Dermis microvascular lymphatic vessel endothelial cell (primary cell): ENCODE measurements at places on chromosomes 16 and 17. TPM values are rescaled to one million over a fixed set of nuclear protein-coding genes. Genes with fewer than 3 reads are reported as not detected.

GRCh38 chr17:77800816-77801215, 157.7 kb upstream of the TNRC6C start:
- DNase-seq = no peak

DNA sequence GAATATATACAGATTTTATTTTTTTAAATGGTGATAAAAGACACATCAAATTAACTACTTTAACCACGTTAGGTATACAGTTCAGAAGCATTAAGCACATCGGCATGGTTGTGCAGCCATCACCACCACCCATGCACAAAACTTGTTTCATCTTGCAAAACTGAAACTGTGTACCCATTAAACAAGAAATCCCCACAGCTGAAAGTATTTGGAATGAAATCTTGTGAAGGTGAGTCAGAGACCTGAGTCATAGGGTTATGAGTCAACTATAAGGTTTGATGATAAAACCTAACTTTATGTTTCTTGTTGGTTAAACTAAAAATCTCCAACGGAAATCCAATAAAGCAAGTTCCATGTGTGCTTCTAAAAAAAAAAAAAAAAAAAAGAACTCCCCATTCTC, 561.6 kb upstream of the PSMD7 start:
- no peak for DNase-seq

DNA sequence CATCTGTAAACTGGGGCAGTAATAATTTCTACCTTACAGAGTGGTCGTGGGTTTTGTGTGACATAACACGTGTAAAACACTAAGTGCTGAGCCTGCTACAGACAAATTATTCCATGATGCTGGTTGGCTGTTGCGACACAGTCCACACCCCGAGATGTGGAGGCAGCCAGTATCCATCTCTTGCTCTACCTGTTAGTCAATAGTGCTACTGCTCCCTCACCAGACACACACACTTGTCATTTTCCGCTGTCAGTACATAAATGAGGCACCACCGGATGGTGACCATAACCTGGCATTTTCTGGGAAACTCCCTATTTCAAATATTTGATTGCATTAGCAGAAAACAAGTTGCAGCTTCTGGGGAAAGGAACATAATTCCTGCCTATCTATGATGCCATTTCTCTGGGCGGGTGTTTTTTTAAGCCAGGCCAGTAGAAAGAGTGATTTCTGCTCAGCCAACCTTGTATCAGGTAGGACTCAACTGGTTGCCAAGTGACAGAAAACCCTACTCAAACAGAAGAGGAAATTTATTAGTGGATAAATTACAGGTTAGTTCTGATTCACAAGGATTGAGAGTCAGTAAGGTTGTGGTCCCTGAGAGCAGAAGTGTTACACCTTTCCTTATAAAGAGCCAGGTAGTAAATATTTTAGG, 24.1 kb downstream of the DNAJA2 start:
- DNase-seq = peak; percentile 60

- no peak for DNase-seq
Measured at GRCh38 chr16:83768986-83769385, 38.8 kb upstream of the HSBP1 start.

ASPHD1 gene
- 0.25 and 0.26 TPM in 2 replicates for total RNA-seq

- DNase-seq = no peak
Measured at GRCh38 chr16:15576960-15577958, 65.7 kb downstream of the MARF1 start.

PRAC1 gene
- total RNA-seq = not detected in 2 replicates

- DNase-seq = no peak
Measured at GRCh38 chr16:4136229-4136813, 20.1 kb upstream of the ADCY9 start.

ZNF263 gene
- 31.2 and 46.8 TPM in 2 replicates for total RNA-seq

HOXB6 gene
- total RNA-seq = 3.3 and 3.9 TPM in 2 replicates

GRCh38 chr16:2337431-2338296, 2.9 kb downstream of the ABCA3 start:
- DNase-seq = peak; percentile 24

DNA sequence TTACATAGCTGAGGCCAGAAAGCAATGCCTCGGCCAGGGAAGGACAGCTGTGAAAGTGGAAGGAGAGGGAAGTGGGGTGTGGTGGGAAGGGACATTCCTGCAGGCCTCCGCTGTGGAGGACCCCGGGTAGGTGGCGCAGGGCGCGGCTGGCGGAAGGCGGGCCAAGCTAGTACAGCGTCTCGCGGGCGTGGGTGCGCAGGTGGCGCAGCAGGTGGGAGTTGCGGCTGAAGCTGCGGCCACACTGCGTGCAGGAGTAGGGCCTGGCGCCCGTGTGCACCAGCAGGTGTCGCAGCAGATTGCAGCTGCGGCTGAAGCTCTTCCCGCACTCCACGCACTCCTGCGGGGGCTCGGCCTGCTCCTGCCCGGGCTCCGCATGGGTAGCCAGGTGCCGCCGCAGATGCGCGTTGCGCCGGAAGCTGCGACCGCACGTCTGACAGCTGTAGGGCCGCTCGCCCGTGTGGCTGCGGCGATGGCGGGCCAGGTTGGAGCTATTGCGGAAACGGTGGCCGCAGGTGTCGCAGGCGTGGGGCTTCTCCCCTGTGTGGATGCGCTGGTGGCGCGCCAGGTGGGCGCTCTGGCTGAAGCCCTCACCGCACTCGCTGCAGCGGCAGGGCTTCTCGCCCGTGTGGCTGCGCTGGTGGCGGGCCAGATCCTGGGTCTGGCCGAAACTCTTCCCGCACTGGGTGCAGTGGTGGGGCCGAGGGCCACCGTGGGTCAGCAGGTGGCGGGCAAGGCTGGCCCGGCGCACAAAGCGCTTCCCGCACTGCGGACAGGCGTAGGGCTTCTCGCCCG, 10.0 kb downstream of the ZSCAN10 start:
- DNase-seq = no peak

SDR42E2 gene
- 0.13 TPM in 2 replicates for total RNA-seq

GRCh38 chr17:58318065-58318481, 10.5 kb downstream of the TSPOAP1 start:
- no peak for DNase-seq

GGNBP2 gene
- total RNA-seq = 29.7 and 40.6 TPM in 2 replicates

GRCh38 chr16:58684001-58684353, 593 bp downstream of the SLC38A7 start:
- peak; percentile 49 for DNase-seq

ST6GALNAC1 gene
- total RNA-seq = not detected in 2 replicates

MYH2 gene
- not detected in 2 replicates for total RNA-seq

DNA sequence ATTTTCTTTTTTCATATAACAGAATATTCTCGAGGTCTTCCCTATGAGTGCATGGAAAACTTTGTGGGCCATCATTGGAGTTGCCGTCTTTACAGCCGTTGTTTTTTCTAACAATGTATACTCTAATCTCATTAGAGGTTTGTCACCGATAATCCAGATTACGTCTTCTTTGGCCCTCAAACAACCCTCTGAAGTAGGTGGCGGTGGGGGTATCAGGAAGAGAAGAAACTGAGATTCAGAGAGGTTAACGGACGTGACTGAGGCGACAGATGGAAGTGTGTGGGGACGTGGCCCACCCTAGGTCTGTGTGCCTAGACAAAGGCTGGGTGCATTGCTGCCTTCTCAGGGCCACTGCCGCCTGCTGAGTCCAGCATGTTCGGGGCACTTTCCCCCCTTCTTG, 63.7 kb downstream of the RPTOR start:
- DNase-seq = no peak

DNA sequence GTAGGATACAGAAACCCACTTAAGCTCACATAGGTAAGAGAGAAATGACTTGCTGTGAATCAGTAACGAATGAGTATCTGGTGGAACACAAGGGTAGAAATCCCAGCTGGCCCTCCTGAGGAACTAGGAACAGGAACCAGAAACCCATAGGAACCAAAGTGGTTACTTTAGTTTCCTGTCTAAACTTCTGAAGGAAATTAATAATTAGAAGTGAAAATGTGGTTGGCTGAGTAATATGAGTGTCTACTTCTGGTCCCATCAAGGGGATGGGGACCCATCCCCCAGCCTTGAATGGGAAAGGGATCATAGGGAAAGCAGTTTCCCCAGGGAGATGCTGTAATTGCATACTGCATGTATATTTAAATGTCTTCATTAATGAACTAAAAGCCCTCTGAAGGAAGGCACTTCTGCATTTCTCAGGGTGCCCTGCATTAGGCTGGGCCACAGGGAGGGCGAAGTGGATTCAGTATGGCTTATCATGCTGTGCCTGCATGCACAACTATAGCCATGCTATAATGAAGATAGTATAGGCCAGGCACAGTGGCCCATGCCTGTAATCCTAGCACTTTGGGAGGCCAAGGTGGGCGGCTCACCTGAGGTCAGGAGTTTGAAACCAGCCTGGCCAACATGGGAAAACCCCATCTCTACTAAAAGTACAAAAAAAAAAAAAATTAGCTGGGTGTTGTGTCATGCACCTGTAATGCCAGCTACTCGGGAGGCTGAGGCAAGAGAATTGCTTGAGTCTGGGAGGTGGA, 45.6 kb downstream of the CYB5B start:
- no peak for DNase-seq

GRCh38 chr17:66331038-66331816, 28.8 kb downstream of the PRKCA start:
- no peak for DNase-seq

DNA sequence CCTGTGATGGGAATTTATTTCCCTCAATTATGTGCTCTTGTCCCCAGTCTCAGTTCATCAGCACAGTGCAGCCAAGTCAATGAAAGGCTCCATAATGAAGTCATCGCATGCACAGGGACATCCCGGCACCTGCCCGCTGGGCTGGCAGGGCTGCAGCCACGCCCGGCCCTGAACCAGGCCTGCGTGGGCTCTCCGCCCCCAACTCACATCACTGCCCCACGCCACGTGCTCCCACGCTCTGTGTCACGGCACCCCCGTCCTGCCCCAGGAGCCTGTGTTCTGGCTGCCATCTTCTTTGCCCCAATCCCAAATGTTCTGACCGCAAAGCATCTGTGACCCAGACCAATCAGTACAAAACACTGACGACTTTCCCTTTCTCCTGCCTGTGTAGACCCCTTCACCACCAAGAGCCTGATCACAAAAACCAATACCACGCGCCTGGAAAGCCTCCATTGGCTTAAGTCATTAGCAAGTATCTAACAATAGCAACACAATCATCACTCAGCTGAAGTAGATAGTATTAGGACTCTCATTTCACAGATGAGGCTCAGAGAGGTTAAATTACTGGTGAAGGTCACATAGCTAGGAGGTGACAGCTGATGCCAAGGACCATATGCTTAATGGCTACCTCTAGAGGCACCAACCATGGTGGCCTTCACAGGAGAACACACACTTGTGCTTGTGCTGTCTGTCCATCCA, 202.5 kb downstream of the ZFHX3 start:
- no peak for DNase-seq

AIPL1 gene
- not detected in 2 replicates for total RNA-seq

TBC1D3C gene
- total RNA-seq = not detected in 2 replicates

GRCh38 chr16:69890114-69890891, 60.8 kb upstream of the CLEC18A start:
- peak; percentile 75 for DNase-seq

GRCh38 chr17:29475891-29476290, 85.7 kb downstream of the TAOK1 start:
- no peak for DNase-seq

GRCh38 chr17:27497696-27498095, 41.4 kb downstream of the KSR1 start:
- DNase-seq = no peak

- DNase-seq = no peak
Measured at GRCh38 chr17:63120406-63120805, 154.4 kb downstream of the TANC2 start.

- no peak for DNase-seq
Measured at GRCh38 chr17:49435671-49436029, 21.0 kb upstream of the PHB1 start.

GRCh38 chr16:82784573-82784968, 157.8 kb downstream of the CDH13 start:
- no peak for DNase-seq

- no peak for DNase-seq
Measured at GRCh38 chr17:77741109-77741508, 217.4 kb upstream of the TNRC6C start.

GRCh38 chr16:58515871-58516767, 802 bp downstream of the SETD6 start:
- no peak for DNase-seq

- no peak for DNase-seq
Measured at GRCh38 chr17:75077496-75078283, 10.1 kb upstream of the SLC16A5 start.

CCT6B gene
- 0.39 and 0.63 TPM in 2 replicates for total RNA-seq

HOXB13 gene
- total RNA-seq = not detected in 2 replicates

DNA sequence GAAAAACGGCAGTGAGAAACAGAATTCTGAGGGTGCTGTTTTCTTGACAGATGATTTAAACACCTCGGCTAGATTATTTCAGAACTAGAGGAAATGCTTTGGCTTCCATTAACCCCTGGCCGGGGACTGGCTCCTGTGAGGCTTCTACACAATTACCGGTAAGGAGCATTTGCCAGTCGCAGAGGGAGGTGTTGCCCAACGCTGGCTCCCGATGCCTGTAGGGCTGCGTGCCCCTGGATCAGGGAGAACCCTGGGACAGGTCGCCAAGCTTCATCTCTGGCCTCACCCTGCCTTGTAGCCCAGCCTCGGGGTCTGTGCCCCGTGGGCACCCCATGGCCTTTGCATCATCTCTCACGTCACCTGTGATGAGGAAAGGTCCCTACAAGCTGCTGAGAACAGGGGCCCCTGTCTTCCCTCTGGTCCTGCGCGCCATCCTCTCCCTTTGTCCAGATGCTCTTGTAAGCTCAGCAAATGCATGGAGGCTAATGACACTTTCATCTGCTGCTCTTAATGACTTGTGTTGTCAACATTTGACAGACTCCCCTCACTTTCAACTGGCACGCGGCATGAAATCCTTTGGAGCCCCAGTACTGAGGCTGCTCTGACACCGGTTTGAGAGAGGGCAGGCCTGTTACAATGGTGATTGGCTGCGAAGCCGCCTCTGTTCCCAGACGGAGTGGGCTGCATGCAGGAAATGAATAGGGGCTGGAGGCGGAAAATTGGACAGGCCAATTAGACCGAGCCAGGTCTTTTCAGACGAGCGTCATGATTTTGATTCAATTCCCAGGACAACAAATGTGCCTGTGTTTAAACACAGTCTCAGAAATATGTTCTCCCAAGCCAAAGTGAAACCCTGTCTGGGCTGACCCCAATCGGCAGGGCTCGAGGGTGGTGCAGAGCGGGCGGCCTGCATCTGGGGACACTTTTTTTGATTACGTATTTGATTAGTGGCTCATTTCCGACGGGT, 85.5 kb upstream of the DOC2B start:
- peak; percentile 78 for DNase-seq

TMED6 gene
- not detected in 2 replicates for total RNA-seq

DNA sequence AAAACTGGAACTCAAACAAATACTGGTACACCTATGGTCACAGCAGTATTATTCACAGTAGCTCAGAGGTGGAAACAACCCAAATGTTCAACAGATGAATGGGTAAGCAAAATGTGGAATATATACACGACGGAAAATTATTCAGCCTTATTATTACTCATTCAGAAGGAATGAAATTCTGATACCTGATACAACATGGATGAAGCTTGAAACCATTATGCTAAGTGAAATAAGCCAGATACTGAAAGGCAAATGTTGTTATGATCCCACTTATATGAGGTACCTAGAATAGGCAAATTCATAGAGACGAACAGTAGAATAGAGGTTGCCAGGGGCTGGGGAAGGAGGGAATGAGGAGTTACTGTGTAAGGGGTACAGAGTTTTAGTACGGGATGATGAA, 27.1 kb upstream of the MYLK3 start:
- DNase-seq = no peak
